ENCODE measurements at places on chromosomes 4 and X.
A peak's percentile ranks its signal among the peaks of the same experiment; 100 is the strongest.

- DNase-seq = no peak
Measured at GRCh38 chr4:128835498-128836222, 26.2 kb downstream of the JADE1 start.

- no peak for DNase-seq
Measured at GRCh38 chrX:40116925-40117324, 19.2 kb upstream of the BCOR start.

DNA sequence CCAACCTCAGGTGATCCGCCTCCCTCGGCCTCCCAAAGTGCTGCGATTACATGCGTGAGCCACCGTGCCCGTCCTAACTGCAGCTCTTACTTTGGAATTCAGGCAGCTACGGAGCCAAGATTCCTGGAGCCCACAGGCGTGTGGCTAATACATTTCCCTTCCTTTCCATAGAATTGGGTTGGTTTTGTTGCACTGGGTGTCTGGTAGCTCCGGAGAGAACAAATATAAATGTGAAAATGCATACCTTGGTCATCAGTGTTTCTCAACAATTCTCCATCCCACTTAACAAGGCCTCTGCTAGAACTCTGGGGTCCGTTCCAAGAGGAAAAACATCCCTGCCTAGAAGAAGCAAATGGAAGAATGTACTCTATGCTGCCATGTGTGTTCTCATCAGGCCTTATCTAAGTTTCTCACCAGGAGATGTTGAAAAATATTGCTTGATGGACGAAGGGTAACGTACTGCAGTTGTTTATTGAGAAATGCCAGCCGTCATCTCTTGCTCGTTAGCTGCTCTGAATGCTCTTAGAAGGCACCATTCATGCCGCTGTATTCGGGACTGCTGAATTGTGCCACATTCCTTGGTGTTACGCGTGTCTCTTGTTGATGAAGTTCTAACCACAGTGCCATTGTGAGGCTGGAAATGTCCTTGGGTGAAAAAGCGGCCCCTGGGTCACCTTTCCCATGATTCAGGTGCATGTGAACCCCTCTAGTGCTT lies 50.5 kb upstream of the CD99 start:
- DNase-seq = no peak

GRCh38 chr4:183729069-183729406 lies 69.9 kb downstream of the TRAPPC11 start:
- no peak for DNase-seq

- DNase-seq = peak; percentile 94
Measured at GRCh38 chr4:109302361-109303139, at the start of gene COL25A1. TSS of gene COL25A1 (minus strand) at chr4:109302658.

- DNase-seq = no peak
Measured at GRCh38 chr4:79358438-79358837, 32.6 kb upstream of the NAA11 start.

GRCh38 chrX:93422693-93423092 lies 250.7 kb downstream of the NAP1L3 start:
- DNase-seq = no peak

DNA sequence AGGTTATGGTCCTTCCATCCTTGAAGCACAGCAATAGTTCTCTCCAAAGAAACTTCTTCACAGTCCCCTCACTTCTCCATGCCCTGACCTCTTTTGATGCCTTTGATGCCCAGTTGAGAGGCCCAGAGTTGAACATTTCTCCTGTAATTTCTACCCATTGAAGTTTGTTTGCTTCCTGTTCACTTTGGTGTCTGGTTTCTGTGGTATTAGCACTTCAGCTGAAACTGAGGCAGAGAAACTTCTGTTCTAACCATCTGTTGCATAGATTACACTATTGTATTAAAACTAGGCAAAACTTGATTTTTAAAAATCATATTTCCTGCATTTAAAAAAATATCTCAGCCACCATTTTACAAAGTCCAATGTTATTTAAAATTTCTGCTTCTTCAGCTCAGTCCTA lies 89.8 kb upstream of the ADGRG2 start:
- no peak for DNase-seq

DNA sequence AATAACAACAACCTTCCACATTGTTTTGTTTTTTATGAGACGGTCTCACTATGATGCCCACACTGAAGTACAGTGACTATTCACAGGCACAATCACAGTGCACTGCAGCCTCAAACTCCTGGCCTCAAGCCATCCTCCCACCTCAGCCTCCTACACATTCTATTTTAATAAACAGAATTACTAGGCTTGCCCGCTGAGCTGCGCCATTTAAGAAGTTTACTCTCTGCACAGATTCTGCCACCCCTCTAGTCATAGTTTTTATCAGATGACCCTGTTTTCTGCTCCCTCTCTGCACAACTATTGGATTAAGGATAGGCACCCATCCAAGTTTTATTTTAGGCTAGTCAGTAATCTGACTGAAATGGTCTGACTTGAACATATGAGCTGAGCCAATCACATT lies 11.3 kb upstream of the COX18 start:
- no peak for DNase-seq

GRCh38 chr4:37648084-37648817 lies 37.9 kb downstream of the RELL1 start:
- DNase-seq = no peak

DNA sequence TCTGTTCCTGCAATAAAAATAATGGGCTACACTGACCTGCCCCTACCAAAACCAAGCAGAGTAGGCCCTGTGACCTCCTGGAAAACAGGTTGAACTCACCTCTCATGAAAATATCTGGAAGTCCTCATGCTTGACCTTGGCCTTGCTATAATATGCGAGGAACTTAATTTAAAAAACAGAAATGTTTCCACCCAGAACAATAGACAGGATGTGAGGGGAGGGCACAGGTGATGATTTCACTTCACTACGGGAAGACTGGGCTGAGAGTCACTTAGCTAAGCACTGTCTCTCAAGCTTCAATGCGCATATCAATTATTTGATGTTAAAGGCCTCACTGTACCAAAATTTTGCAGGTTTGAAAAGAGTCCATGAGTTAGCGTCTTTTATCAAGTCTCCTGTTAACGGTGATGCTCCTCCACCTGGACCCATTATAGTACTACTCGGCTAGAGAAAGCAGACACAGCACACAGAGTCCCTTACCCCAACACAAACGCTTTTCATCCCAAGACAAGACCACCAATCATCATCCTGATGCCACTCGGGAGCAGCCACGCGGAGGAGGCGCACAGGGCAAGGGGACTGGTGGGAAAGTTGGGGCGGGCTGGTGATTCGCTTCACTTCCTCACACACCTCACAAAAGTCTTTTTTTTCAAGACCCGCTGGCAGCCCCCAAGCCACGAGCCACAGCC lies 25.9 kb downstream of the ZNF721 start:
- DNase-seq = no peak

- DNase-seq = no peak
Measured at GRCh38 chr4:124060261-124060918, 652.1 kb downstream of the ANKRD50 start.

- no peak for DNase-seq
Measured at GRCh38 chr4:174265916-174266315, 17.6 kb downstream of the FBXO8 start.

- no peak for DNase-seq
Measured at GRCh38 chr4:154343651-154344050, 147.9 kb downstream of the DCHS2 start.

- no peak for DNase-seq
Measured at GRCh38 chrX:119537487-119537886, 27.7 kb downstream of the STEEP1 start.

DNA sequence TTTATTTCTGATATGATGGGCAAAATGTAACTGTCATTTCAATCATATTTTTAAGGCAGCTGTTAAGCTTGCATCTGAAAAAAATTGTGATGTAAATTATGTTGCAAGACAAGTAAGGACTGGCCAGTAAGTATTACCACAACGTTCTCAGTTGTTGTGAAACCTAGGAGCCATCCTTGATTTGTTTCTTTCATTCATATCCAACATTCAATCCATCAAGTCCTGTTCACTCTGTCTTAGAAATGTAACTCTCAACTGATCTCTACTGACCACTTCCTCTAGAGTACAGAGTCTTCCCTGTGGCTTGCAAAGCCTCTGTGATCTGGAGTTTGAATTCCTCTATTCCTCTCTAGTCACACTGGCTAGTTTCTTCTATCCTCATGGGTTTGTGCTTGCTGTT lies 161.4 kb upstream of the MAD2L1 start:
- no peak for DNase-seq

- no peak for DNase-seq
Measured at GRCh38 chr4:40502220-40502619, 127.4 kb downstream of the RBM47 start.

DNA sequence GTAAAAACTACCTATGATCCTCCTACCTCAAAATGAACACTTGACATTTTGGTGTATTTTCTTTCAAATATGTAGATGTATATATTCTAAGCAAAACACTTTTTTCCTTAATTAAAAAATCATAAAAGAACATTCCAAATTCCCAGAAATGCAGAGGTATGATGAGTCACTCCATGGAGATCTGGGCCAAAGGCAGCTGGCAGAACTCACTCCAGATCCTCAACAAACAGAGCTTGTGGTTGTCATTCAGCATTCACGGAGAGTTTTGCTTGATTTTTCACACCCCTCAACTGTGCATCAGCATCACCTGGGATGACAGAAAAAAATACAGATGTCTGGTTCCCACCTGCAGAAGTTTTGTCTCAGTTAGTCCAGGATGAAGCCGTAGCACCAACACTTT lies 144.6 kb downstream of the KIT start:
- DNase-seq = no peak

DNA sequence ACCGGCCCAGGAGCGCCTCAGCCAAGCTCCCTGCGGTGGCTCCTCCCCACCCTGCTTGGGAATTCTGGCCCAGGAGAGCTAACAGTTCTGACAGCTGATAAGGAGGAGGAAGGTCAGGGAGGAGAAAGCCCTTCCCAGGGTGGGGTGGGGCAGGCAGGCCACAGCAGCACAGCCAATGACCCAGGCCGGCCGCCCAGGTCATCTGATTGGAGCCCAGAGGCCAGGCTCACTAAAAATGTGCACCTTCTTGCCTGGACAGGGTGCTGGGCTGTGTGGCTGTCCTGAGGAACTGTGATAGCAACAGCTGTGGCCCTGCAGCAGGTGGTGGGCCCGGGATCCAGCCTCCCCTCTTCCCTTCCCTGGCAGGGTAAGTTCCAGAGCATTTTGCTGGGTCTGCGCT lies 17.2 kb upstream of the SH3TC1 start:
- DNase-seq = no peak

GRCh38 chr4:163673848-163674697 lies 179.6 kb downstream of the TMA16 start:
- DNase-seq = no peak

DNA sequence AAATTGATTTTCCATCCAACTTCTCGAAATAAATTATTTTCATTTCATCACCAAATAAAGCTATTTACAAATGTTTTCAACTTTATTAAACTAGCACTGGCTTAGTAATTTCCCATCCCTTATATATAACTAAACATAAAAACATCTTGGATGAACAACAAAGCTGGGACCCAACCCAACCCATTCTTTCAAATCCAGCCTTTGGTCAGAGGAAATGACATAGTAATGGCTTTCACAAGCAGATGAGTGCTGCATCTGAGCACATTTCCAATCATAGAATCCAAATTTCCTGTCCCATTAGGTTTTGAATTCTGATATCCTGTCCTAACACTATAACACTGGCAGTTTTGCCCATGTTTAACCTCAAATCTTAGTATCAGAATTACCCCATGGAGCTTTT lies 7.9 kb upstream of the EMCN start:
- no peak for DNase-seq

- DNase-seq = no peak
Measured at GRCh38 chr4:80713409-80713808, 317.1 kb upstream of the BMP3 start.

DNA sequence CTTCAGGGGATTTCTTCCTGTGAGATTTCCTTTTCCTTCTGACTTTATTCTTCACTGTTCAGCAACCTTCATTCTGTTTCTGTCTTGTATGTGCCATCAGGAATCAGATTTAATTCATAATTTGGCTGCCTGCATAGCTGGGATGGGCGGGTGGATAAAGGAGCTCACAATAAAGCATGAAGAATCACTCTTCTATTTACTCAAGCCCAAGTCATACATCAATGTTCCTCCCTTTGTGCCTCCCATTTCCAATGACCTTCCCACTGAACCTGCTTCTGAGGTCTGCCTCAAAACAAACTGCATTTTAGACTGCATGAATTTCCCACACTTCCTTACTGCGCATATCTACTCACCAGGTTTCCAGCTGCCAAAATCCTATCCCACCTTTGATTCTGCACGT lies 14.0 kb downstream of the PDGFC start:
- no peak for DNase-seq

- no peak for DNase-seq
Measured at GRCh38 chr4:139824882-139825522, 159.4 kb downstream of the MGST2 start.

DNA sequence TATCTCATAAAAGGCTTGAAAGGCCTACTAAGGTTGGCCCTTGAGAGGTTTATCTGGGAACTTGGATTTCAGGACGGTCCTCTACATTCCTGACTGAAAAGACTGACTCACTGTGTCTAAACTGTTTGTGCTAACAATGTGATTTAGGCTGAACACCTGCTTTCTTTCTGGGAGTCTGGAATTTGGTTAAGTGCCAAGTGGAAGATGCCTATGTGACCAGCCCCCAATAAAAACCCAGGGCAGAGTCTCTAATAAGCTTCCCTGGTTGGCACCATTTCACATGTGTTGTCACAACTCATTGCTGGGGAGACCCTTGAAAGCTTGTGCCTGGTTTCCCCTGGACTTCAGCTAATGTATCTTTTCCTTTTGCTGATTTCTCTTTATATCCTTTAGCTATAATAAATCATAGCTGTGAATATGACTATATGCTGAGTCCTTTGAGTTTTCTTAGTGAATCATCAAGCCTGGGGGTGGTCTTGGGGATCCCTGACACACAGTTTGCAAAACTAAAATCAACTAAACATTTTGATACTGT lies 55.1 kb downstream of the GPR82 start:
- DNase-seq = no peak

GRCh38 chr4:113588895-113589668 lies 172.5 kb downstream of the CAMK2D start:
- no peak for DNase-seq

DNA sequence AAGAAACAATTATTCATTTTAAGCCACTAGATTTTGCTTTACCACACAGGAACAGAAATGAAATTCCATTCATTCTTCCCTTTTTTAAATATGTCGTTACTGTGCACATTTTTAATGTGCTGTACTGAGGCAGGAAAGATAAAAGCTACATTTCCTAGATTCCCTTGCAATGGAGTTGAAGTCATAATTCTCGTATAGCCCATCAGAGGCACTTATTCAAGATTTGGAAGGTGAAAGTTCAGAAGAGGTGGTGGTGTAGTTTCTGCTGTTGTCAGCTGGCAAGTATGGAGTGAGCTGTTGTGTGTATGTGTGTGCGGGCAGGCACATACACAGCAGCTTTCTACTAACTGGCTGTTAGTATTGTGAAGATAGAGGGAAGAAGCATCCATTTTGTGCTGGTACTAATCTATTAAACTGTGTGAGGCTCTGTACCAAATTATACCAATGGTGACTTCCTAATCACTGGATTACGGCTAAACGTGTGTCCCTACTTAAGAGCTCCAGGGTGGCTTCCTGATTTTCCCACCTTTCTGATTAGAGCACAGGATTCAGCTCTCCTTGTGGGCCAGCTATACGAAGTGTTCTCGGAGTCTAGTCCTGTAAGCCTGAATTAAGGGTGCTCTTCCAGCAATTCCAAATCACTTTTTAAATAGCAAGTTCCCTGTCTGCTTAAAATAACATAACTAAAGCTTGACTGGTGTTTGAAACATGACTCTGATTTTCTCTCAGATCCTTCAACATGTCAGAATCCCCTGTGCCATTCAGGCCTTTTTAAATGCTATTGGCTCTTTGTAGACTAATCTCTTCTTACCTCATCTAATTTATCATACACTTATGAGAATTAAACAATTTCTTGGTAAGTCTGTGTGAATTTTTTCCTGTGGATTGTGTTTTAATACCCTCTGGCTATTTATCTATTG lies 43.8 kb downstream of the PDS5A start:
- DNase-seq = no peak
